ENCODE measurements at places on chromosomes 4 and X.

GRCh38 chr4:109410226-109410625 is 23.4 kb upstream of the SEC24B start:
- no peak for DNase-seq

- no peak for DNase-seq
Measured at GRCh38 chrX:100687128-100687527, 43.1 kb downstream of the SRPX2 start.

- no peak for DNase-seq
Measured at GRCh38 chrX:155957843-155958242, 39.7 kb upstream of the IL9R start.

DNA sequence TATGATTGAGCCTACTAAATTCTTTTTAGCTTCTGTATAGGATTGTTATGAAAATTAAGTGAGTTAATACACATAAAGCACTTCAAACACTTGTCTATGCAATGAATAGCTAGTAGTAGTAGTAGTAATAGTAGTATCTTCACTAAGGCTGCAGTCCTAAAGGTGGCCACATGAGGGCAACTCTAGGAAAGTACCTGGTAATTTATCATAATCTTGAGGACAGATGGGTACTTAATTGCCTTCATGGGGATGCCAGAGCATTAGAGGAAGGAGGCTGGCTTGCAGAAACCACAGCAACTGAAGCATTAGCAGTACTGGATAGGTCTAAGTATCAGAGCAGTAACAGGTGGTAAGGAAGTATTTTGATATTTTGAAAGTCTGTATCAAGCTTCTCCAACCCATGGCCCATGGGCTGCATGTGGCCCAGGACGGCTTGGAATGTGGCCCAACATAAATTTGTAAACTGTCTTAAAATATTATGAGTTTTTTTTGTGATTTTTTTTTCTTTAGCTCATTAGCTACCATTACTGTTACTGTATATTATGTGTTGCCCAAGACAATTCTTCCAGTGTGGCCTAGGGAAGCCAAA is 17.3 kb downstream of the NIPAL1 start:
- no peak for DNase-seq

DNA sequence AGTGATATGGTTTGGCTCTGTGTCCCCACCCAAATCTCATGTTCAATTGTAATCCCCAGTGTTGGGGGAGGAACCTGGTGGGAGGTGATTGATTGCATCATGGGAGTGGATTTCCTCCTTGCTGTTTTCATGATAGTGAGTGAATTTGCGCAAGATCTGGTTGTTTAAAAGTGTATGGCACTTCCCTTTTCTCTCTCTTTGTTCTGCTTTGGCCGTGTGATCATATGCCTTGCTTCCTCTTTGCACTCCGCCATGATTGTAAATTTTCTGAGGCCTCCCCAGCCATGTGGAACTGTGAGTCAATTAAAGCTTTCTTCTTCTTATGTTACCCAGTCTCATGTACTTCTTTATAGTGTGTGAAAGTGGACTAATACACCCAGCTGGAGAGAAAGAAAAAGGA is 113.0 kb upstream of the AADAT start:
- no peak for DNase-seq

- no peak for DNase-seq
Measured at GRCh38 chrX:123525123-123525725, 207.6 kb downstream of the THOC2 start.

Data from activated naive CD4-positive, alpha-beta T cell treated with anti-CD3 and anti-CD28 coated beads, Interleukin-2, amount 50 U/mL, for 72 hours (primary cell).